ENCODE measurements at places on chromosomes 1 and 21.
A peak's percentile ranks its signal among the peaks of the same experiment; 100 is the strongest.

- DNase-seq, result no peak
Observed at GRCh38 chr1:180902541-180902940, 10.2 kb upstream of the KIAA1614 start.

DNA sequence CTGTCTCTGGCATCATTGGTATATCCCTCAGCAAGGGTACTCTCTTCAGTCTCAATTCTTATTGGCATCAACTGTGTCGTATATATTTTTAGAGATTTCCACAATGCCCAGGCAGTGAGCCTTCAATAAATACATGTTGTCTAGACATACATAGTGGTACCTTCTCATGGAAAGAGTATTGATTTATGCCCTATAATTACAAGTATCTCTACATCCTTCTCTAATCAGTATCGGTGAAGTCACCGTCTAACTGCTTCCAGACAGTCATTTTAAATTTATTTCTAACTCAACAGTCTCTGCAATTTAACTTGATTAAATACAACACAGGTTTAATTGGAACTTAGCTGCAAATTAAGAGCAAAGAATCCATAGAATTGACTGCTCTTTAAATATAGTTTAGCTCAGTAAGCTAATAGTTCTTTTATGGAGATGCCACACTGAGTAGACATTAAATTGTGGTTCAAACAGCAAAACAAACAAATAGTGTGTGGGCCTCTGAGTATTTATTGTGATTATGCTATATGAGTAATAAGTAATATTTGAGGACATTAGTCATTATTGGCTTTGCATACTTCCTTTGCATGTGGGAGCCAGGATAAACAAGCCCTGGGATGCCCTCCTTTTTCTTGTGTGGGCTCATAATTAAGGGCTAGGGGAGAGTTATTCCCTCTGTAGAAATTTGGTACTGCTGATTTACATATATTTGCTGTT is 126.9 kb upstream of the DUSP10 start:
- no peak for DNase-seq

GRCh38 chr1:195866091-195866780 is 742.0 kb downstream of the KCNT2 start:
- no peak for DNase-seq

- no peak for DNase-seq
Observed at GRCh38 chr1:103517380-103518047, 8.0 kb upstream of the RNPC3 start.

DNA sequence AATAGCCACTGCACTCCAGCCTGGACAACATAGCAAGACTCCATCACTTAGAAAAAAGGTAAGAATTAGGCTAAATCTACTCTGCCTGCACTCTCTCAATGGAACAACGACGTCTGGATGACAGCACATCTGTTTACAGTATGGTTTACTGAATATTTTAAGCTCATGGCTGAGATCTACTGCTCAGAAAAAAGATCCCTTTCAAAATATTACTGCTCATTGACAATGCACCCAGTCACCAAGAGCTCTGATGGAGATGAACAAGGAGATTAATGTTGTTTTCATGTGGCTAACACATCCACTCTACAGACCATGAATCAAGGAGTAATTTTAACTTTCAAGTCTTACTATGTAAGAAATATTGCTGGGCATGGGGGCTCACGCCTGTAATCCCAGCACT is 58.0 kb downstream of the SLC27A3 start:
- no peak for DNase-seq

GRCh38 chr1:207993477-207994445 is 82.8 kb upstream of the CD34 start:
- no peak for DNase-seq

- DNase-seq, result peak; percentile 53
Observed at GRCh38 chr1:211259638-211260126, 516 bp downstream of the RCOR3 start.

GRCh38 chr1:8134546-8135235 is 108.6 kb upstream of the ERRFI1 start:
- DNase-seq, result no peak

- peak; percentile 65 for DNase-seq
Observed at GRCh38 chr1:202144402-202145067, at the start of gene ARL8A. TSS of gene ARL8A (minus strand) at chr1:202144737. CDS start at chr1:202144572, 165 bp downstream.

- no peak for DNase-seq
Observed at GRCh38 chr1:95004013-95004412, 68.7 kb downstream of the ALG14 start.

DNA sequence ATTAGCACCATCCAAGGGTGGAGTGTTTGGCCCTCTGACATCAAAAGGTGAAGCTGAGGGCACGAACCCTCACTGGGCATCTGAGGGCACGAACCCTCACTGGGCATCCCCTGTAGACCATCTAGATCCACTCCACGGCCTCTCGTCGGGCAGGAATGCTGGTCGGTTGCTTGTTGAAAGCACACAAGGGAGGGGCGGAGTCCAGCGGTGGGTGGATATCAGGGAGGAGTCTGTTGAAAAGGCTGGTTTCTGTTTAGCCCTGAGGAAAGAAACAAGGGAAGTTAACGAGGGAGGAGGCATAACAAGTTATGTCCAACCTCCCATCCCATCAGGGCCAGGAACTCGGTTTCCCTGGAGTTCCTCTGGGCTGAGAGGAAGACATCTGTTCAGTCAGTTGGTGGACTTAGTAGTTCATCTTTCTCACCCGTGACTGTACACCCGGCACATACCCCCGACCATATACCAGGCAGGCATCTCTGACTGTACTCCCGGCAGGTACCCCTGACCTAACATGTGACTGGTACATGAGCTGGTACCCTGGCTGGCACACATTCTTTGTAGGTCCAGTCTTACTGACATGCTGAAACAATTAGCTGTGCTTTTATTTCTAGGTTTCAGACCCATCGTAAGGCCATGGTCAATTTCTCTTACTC is 32.1 kb upstream of the PDE9A start:
- DNase-seq, result no peak

GRCh38 chr1:71557138-71557537 is 476.3 kb upstream of the ZRANB2 start:
- no peak for DNase-seq

- DNase-seq, result no peak
Observed at GRCh38 chr1:203216274-203217138, 13.0 kb downstream of the CHIT1 start.

GRCh38 chr1:174314433-174314832 is 133.3 kb upstream of the GPR52 start:
- no peak for DNase-seq

DNA sequence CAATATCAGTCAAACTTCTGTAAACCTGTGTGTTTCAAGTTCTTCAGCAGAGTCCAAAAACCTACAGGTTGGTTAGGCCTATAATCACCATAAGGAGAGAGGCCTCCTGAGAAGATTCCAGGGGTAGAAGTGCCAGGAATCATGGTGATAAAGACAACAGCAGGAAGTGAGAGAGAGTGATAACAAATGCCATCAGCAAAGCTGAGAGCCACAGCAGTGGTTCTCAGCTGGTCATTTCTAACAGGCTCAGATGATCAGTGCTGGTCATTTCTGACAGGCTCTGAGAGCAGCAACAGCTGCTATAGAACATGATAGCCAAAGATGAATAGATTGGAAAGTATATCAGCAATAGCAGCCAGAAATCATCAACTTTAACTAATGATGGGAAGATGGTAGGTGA is 101.3 kb downstream of the TYW3 start:
- DNase-seq, result no peak

DNA sequence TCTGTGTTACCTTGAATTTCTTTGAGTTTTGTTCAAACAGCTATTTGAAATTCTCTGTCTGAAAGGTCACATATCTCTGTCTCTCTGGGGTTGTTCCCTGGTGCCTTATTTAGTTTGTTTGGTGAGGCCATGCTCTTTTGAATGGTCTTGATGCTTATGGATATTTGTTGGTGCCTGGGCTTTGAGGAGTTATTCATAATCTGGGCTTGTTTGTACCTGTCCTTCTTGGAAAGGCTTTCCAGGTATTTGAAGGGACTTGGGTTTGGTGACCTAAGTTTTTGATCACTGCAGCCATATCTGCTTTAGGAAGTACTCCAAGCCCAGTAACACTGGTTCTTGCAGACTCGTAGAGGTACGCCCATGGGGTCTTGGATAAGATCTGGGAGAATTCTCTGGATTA is 63.3 kb upstream of the MAGI3 start:
- no peak for DNase-seq

GRCh38 chr1:197021716-197022115 is 44.4 kb downstream of the CFHR5 start:
- no peak for DNase-seq

- DNase-seq, result no peak
Observed at GRCh38 chr21:39461419-39461818, 9.6 kb downstream of the SH3BGR start.

GRCh38 chr1:15954316-15954715 is 21.6 kb downstream of the ZBTB17 start:
- no peak for DNase-seq
